Placental epithelial cell (primary cell): ENCODE measurements at places on chromosomes 6 and 20. TPM values are rescaled to one million over a fixed set of nuclear protein-coding genes. Genes with fewer than 3 reads are reported as not detected.

Gene FOXS1
- not detected in 2 replicates for total RNA-seq

Gene C20orf141
- not detected in 2 replicates for total RNA-seq

Gene FNDC11
- total RNA-seq, result 0.11 and 0.79 TPM in 2 replicates

Gene MTG2
- total RNA-seq, result 20.8 and 22.6 TPM in 2 replicates

Gene ZSCAN23
- 8.2 and 11.0 TPM in 2 replicates for total RNA-seq
